AG10803 (cell line): ENCODE measurements at places on chromosomes 5 and 9.
A peak's percentile ranks its signal among the peaks of the same experiment; 100 is the strongest.

DNA sequence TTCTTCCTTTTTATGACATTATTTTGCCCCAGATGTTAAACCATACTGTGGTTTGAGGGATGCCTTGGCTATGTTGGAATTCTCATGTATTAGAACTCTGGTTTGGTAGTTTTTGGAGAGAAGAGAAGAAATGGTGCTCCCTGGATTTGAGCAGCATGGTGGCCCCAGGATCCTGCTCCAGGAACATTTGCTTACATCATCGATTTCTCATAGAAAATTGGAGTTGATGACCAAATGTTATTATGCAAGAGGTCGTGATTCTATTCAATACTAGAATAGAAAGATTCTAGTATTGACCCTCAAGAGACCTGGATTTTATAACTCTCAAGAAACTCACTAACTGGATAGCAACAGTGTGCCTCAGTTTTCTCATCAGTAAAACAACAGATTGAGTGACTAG lies 77.5 kb upstream of the GNAQ start:
- no peak for DNase-seq

DNA sequence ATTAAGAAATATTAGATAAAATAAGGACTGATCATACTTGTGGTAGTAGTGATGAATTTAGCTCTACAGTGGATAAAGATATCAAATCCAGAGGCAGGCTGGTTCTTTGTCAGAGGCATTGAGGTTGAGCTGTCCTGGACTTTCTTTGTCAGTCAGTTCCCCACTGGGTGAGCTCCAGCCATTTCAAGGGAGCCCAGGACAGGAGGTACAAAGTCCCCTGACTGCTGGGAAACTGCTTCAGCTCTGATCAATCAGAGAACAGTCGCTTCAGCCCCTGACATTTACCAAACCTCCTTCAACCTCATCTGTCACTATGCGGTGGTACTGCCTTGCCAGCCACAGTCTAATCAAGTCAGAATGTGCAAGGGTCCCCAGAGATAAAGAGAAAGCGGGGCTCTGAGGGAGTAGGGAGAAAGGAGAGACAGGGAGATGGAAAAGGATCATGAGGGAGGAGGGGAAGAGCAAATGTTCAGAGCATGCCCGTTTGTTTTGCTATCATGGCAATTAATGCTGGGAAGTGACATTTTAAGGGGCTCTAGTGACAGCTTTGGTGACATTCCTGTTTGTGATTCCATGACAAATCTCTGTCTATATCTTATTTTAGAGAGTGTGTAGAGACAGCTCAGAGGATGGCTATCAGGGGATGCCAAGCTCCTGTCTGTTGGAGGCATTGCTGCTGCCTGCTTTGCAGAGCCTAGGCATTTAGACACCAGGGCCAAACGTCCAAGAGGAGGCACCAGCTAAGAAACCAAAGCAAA lies 223.2 kb downstream of the ASTN2 start:
- no peak for DNase-seq

GRCh38 chr5:83474991-83475390 lies 3.4 kb downstream of the VCAN start:
- DNase-seq, result no peak

GRCh38 chr5:68798877-68799843 lies 294.7 kb upstream of the SLC30A5 start:
- peak; percentile 68 for DNase-seq

- DNase-seq, result no peak
Observed at GRCh38 chr9:34552606-34552981, 29.8 kb upstream of the ENHO start.

DNA sequence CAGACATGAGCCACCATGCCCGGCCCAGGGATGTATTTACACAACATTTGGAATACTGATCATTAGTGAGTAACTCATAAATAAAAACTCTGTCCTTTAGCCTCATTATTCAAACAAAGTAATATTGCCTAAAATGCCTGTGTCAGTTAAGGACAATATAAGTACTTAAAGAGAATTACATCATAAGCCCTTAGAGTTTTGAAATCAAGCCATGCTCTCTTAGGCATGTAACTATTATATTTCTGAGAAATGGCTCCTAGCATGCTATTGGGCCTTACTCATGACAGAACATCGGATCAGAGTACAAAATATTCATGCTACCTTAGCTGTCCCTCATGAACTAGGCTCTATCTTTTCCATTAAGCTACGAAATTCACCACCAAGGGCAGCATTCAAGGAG lies 309.3 kb downstream of the CHSY3 start:
- no peak for DNase-seq

DNA sequence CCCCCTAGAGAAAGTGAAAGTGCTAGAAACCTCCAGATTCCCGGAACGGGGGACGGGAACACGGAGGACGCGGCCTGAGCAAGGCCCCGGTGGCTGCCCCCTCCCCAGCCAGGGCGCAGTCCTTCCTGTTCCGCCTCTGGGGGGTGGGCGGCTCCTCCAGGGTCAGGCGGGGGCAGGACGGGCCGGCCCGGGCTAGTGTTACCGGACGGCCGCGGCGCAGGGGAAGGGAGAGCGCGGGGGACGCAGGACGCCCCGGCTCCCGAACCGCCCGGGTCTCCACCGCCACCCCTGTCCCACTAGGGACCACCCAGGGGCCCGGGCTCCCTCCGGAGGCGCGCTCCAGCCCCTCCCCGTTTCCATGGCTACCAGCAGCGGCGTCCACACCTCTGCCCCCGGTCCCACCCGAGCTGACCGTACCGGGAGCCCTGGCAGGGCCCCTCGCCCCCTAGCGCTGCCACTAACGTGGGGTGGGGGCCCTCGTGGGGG lies 579 bp downstream of the SLC12A7 start:
- no peak for DNase-seq

DNA sequence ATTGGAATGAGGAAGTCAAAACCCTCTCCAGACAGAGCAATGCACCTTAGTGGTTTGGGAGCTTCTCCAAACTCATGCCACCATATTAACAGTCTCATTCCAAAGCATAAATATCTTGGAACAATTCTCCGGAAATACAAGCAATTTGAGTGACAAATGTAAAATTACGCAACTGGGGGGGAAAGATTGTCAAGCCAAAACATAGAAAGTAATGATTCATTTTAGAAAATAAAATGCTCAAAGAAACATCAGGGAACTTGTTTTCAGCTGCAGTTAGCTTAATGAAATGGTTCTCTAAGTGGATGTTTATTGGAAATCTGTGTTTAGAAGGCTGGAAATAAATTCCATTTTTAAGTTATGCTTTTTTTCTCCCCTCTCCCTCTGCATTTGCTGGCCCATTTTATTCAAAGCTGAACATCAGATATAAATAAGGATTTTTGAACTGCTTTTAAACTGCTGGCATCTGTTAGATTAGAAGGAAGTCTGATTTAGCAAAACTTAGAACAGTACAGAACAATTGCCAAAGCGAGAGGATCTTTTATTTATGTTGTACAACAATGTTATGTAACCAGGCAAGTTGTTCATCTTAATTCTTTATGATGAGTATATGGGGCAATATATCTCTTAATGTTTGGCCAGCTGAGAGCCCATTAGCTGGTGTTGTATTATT lies 551.9 kb downstream of the PRELID2 start:
- DNase-seq, result peak; percentile 13

GRCh38 chr5:120678279-120678678 lies 214.2 kb downstream of the PRR16 start:
- peak; percentile 38 for DNase-seq

DNA sequence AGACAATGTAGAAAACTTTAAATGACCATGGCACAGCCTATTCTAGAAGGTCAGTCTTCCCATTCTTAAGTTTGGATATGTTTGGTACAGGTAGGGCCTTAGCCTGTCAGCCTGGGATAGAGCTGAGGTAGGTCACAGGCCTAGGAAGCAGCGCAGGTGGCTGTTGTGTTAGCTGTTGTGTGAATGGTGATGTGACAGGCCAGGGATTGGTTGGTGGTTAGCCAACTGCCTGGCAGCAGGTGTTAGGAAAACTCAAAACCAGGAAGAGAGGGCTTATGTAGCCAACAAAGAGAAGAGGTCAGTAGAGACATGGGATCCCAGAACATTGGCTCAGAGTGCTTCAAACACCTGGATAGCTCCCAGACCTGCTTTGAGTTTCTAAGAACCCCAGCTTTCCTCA lies 84.2 kb downstream of the FBXO38 start:
- no peak for DNase-seq

DNA sequence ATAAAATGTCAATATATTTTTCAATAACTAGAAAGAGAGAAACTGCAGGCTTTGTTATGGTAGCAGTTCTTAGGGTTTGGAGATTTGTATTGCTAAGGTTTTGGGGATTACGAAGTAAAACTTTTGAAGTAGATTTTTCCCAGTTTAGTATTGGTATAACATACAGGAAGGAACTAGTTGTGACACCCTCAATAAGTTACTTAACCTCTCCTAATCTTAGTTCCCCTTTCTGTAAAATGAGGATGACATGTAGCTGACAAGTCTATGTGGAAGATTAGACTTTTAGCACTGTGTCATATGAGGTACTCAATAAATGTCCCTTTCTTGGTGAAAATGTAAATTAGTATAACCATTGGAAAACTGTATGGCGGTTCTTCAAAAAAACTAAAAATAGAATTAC lies 73.4 kb upstream of the ATG10 start:
- no peak for DNase-seq

DNA sequence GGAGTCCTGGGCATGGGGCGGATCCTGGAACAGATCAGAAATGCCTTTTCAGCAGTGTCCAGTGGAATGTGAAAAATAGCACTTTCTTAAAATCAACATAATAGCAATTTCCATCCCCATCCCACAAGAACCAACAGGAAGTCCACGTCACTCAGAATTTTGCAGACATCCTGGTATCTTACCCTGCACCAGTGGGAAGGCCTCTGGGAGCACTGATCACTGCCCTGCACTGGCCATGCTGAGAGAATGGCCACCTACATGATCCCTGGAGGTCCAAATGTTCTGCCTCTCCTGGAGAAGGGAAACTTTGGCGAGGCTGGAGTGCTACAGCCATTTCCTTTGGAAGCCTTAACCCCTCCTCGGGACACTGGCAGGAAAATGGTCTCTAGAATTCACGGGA lies 173.8 kb downstream of the SGCD start:
- DNase-seq, result no peak

GRCh38 chr5:120447706-120448239 lies 16.3 kb upstream of the PRR16 start:
- DNase-seq, result no peak

- peak; percentile 49 for DNase-seq
Observed at GRCh38 chr5:146440870-146441495, 6.2 kb upstream of the TCERG1 start.

- DNase-seq, result no peak
Observed at GRCh38 chr5:30147976-30148375, 1045.5 kb upstream of the CDH6 start.

- peak; percentile 55 for DNase-seq
Observed at GRCh38 chr9:126411225-126411947, 84.8 kb downstream of the MVB12B start.

- peak; percentile 26 for DNase-seq
Observed at GRCh38 chr5:76337953-76338451, 65.1 kb upstream of the IQGAP2 start.

DNA sequence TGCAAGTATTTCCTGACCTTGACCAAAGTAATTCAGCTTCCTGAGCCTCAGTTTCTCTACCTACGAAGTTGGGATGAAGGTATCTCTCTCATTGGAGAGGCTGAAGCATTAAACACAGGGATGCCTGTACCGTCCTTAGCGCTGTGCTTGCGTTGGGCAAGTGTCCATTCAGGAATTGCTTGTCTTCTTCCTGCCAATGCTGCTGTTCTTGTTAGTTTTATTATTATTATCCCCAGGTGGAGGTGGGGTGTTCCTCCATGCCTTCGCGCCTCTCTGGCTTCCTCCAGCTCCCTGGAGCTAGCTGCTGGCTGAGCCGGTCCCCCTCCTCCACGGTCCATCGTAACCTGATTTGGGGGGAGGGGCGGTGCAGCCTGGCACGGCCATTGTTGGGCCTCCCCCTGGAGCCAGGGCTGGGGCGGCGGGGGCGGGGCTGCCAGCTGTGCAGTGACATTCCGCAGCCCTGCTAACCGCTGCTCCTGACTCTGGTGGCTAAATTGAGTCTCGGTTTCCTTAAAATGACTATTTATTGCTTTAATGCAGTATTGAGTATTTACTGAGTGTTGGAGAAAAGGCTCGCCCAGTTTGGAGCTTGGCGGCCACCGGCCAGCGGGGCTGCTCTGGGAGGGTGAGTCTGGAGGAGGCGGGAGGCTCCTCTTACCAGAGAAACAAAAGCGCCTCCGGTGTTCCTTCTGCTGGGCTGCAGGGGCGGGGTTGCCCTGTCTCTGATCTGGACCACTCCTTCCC lies 51.3 kb downstream of the LMX1B start:
- no peak for DNase-seq

DNA sequence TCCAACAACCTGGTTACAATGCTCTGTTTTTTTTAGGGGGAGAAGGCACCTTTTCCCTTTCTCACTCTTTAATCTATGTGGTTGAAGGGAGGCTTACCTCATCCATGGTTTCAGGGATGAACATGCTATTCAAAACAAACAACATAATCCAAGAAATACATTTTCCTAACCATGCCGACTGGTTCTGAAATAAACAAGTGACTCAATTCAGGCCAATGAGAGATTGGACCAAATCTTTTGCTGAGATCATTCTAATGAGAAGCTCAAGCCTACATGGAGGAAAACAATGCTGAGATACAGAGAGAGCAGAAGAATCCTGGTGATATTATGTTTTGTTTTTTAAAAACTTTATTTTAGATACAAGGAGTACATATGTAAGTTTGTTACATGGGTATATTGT lies 46.8 kb upstream of the ELL2 start:
- DNase-seq, result no peak

DNA sequence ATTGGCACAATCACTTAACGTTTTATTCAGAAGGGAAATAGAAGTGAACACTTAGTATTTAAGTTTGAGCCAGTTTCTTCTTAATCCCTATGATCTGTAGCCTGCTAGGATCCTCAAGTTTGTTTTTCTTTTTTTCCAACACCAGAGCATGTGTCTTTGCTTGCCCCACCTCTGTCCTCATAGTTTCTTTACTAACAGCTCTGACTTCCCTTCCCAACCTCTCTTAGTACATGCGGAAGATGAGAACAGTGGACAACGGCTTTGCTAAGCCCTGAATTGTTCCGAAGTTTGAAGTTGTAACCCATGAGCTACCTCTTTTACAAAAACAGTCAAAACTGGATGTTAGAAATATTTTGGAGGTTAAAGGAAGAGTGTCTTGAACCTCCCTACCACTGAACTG lies 61.7 kb upstream of the TAF11L2 start:
- DNase-seq, result peak; percentile 27

- no peak for DNase-seq
Observed at GRCh38 chr5:23506329-23507236, 826 bp upstream of the PRDM9 start.

DNA sequence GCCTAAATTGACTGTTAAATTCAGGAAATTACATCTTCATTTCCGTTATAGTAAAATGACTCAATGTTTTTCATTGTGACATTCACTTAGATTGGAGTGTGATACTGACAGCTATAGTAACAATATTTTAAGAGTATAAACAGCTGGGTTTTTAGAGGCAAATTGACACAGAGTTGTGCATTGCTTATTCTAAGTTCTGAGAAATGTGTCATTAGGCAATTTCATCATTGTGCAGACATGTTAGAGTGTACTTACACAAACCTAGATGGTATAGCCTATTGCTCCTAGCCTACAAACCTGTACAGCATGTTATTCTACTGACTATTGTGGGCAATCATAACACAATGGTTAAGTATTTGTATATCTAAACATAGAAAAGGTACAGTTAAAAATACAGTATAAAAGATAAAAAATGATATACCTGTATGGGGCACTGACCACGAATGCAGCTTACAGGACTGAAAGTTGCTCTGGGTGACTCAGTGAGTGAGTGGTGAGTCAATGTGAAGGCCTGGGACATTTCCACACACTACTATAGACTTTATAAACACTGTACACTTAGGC lies 132.7 kb downstream of the PDE4D start:
- DNase-seq, result peak; percentile 37

- DNase-seq, result no peak
Observed at GRCh38 chr9:4226331-4227250, 73.3 kb downstream of the GLIS3 start.

GRCh38 chr5:118533156-118533555 lies 455.2 kb downstream of the DTWD2 start:
- peak; percentile 14 for DNase-seq
